ENCODE measurements at places on chromosomes 16 and 17.

- DNase-seq, result no peak
Measured at GRCh38 chr16:85210423-85211169, 98.3 kb upstream of the CIBAR2 start.

GRCh38 chr16:50480206-50480605 is 68.0 kb upstream of the NKD1 start:
- no peak for DNase-seq

- DNase-seq, result no peak
Measured at GRCh38 chr17:57723427-57724025, 21.6 kb downstream of the CCDC182 start.

DNA sequence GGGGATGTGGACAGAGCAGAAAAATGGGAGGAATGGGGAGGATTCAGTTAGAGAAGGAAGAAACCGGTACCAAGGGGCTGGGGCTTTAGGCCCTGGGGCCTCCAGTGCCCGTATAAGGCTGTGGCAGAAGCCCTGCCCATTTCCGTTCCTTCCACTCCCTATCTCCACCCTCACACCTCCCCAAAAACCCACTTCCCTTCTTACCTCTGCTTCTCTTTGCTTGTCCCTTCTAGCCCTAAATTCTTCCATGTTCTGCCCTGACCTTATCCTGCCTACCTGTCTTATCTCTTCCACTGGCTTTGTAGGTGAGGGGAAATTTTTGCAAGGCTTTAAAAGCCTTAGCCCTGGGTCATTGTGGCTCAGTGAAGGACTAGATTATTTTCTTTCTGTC is 4.1 kb downstream of the RNF167 start:
- DNase-seq, result no peak
